ENCODE measurements at places on chromosomes 16 and 17.
A peak's percentile ranks its signal among the peaks of the same experiment; 100 is the strongest.

- no peak for DNase-seq
These were observed 50.3 kb downstream of the RPH3AL start for GRCh38 chr17:302300-302698.

DNA sequence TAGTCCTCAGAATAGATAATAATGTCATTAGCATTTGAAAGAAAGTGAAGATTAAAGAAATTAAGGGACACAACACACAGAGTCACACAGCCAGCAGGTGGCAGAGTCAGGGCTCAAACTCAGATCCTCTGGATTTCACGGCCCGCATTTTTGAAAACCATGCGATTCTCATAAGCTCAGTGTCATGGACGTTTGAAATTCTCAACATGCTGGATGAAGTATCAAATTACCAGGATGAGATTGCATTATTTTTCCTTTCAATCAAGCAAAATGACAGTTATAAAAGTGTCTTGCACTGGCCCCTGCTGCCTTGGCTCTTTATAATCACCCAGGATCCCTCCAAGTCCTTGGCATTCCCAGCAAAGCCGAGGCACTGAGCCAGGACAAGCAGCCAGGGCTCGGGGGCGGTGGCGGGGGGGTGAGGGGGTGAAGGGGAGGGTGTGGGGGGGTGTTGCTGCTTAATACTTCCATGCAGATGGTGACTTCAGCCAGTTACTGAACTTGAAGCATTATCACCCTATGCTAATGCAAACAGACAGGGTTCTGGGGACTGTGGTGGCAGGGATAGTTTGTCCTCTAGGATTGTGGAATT lies 6.6 kb upstream of the BMERB1 start:
- DNase-seq: peak; percentile 35

DNA sequence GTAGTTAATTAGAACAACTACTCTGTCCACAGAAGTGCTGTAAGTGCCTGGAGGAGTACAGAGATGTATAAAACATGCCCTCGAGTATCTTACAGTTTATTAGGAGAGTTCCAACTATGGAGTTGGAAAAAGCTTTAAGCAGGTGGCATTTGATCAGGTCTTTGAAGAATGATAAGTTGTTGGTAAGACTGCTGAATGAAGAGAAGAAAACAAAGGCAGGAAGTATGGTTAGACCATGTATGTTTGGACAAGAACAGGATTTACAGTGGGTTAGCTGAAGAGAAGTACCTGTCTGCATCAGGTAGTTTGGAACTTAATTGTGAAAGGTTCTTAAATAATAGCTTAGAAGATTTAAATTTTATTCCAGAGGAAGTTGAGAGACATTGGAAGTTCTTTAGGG lies 29.4 kb downstream of the ATP6V0A1 start:
- DNase-seq: no peak

GRCh38 chr17:50934161-50934560 lies 68.0 kb upstream of the TOB1 start:
- DNase-seq: no peak

DNA sequence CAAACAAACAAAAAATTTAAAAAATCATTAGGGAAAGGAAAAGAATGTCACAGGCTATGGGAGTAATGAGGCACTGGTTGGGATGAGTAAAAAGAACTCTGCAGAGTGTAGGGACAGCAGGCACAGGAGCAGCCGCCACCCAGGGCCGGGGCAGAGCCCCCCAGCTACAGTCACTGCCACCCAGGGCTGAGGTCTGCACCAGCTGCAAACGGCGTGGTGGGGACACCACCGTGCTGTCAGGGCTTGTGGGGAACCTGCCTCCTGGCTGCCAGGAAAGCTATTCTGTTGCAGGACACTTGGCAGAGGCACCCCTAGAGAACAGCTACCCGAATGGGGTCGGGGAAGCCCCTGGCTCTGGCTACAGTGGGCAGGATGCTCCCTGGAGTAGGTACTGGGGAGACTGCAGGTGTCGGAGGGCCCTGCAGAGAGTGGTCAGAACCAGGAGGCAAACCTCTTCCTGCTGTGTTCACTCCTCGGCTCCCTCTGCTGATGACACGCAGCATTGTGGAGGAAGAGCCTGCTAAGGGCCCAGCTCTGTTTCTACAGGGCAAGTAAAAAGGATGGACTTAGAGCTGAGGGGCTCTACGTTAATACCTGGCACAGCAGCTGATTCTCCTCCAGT lies 32.3 kb upstream of the CAPN15 start:
- no peak for DNase-seq

All from activated CD8-positive, alpha-beta memory T cell treated with anti-CD3 and anti-CD28 coated beads for 1 hour (primary cell).